Neural crest cell (in vitro differentiated cells): ENCODE measurements at places on chromosomes 16 and 17.

GRCh38 chr17:31329221-31329620 lies 7.8 kb upstream of the EVI2A start:
- no peak for DNase-seq
- H3K4me1 ChIP-seq: no peaks in the 10 kb centered on the region
- peaks cover 2% of the 10 kb centered on the region for H3K36me3 ChIP-seq
- H3K27me3 ChIP-seq: no peaks in the 10 kb centered on the region
- no peak overlapping the region for H3K4me3 ChIP-seq
- no peak overlapping the region for H3K27ac ChIP-seq

DNA sequence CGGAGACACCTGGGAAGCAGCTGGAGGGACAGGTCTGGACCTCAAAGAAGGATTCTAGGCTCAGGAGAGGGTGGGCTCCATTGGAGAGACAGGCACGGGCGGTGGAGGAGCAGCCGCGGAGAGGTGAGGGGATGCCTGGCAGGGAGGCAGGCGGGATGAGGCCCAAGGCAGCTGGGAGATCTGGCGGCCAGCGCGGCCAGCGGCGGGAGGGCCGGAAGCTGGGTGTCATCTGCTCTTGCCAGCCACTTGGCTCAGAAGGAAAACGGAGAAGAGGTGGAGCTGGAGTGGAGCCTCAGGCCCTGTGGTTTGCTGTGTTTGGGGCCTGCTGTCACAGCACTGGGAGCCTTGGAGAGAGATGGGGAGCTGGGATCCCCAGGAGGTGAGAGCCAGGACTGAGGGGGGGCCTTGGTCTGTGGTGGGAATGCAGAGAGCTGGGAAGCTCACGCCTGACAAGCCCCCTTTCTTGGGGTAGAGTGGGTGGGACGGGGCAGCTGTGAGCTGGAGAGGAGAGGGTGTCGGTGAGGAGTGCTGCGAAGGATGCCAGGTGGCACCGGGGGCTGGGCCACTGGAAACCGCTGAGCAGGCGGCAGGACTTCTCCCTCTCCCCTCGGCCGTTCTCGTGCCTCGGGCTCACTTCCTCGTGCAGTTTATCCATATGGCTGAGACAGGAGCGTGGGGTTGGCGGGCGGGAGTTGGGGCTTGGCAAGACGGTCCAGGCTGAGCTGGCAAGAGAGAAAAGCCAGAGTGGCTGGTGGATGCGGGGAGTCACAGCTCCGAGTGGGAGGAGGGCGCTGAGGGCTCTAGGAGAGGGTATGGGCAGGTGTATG lies 8.0 kb downstream of the TBC1D24 start:
- no peak for DNase-seq
- peaks cover 23% of the 10 kb centered on the region for H3K4me1 ChIP-seq
- H3K27ac ChIP-seq: no peak overlapping the region
- H3K36me3 ChIP-seq: no peaks in the 10 kb centered on the region
- H3K27me3 ChIP-seq: no peaks in the 10 kb centered on the region

DNA sequence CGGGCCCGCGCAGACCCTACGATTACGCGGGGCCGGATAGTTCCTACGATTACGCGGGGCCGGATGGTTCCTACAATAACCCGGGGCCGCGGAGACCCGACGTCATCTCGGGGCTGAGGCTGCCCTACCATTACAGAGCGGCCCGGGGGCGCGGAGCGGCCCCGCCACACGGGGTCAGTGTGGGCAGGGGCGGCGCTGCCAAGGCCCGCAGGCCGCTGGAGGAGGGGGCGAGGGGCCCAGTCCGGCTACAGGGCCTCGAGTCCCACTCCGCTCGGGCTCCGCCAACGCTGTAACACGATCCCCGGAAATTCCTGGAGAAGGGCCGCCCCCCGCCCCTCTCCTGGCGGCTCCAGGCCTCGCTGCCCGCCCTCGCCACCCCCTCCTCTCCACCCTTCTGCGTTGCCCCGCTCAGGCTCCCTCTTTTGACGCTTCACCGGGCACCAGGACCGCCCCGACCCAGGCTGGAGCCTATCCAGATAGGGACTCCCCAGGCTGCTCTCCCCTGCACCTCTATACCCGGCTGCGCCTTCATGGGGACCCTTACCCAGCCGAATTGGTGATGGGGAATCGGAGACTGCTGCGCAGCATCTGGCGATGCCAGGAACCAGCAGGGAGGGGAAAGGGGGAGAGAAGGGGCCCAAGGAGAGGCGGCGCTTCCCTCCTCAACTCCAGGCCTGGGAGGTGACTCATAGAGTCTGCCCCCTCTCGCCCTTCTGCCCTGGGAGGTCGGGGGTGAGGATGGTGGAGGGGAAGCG lies at the start of gene RAB34:
RAB34 (minus strand) TSS at position 291 of the 755 bp plus-strand sequence. CDS start 602 bp downstream, outside the sequence.
- H3K36me3 ChIP-seq: peaks cover 30% of the 10 kb centered on the region
- peak within 1 kb of the TSS; percentile 98 for H3K27ac ChIP-seq
- peaks cover 8% of the 10 kb centered on the region for H3K27me3 ChIP-seq
- DNase-seq: peak; percentile 73

- H3K36me3 ChIP-seq: no peaks in the 10 kb centered on the region
- H3K4me3 ChIP-seq: no peak overlapping the region
- no peak overlapping the region for H3K27ac ChIP-seq
- H3K27me3 ChIP-seq: no peaks in the 10 kb centered on the region
- no peak for DNase-seq
Measured at GRCh38 chr17:72135546-72136325, 14.9 kb downstream of the SOX9 start.

DNA sequence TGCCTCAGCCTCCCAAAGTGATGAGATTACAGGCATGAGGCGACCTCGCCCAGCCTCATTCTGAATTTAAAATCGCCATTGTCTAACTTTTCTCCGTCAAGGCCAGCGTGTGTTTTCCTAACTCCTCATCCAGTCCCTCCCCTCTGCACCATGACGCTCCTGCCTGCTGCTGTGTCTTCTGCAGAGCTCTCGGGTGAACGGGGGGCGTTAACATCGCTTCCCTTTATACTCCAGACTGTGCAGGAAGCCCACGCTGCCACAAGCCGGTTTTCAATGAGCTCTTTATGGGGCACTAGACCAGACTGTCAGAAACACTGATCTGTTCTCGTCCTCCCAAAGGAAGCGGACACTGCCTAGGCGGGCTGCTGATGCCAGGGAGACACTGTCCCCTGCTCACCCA lies 13.2 kb downstream of the AANAT start:
- peak overlapping the region; percentile 7 for H3K27ac ChIP-seq
- no peaks in the 10 kb centered on the region for H3K36me3 ChIP-seq
- peak; percentile 58 for DNase-seq
- H3K4me3 ChIP-seq: no peak overlapping the region
- H3K27me3 ChIP-seq: no peaks in the 10 kb centered on the region

GRCh38 chr16:677316-678190 lies 2.1 kb downstream of the RHBDL1 start:
- peaks cover 2% of the 10 kb centered on the region for H3K36me3 ChIP-seq
- no peak overlapping the region for H3K27ac ChIP-seq
- DNase-seq: no peak
- peaks cover 20% of the 10 kb centered on the region for H3K4me1 ChIP-seq
- H3K27me3 ChIP-seq: peaks cover 20% of the 10 kb centered on the region
- H3K4me3 ChIP-seq: no peak overlapping the region

- no peak for DNase-seq
- H3K27me3 ChIP-seq: peaks cover 94% of the 10 kb centered on the region
- peaks cover 24% of the 10 kb centered on the region for H3K4me1 ChIP-seq
- H3K27ac ChIP-seq: peak overlapping the region; percentile 10
Measured at GRCh38 chr16:3183445-3184139, 4.4 kb upstream of the OR1F1 start.

- no peaks in the 10 kb centered on the region for H3K27me3 ChIP-seq
- H3K4me3 ChIP-seq: no peak overlapping the region
- no peaks in the 10 kb centered on the region for H3K36me3 ChIP-seq
Measured at GRCh38 chr17:70498631-70499030, 329.3 kb downstream of the KCNJ2 start.

GRCh38 chr17:48745381-48746275 lies 17.1 kb upstream of the HOXB13 start:
- no peak overlapping the region for H3K27ac ChIP-seq
- no peak overlapping the region for H3K4me3 ChIP-seq
- no peaks in the 10 kb centered on the region for H3K4me1 ChIP-seq
- peaks cover 100% of the 10 kb centered on the region for H3K27me3 ChIP-seq
- no peak for DNase-seq

DNA sequence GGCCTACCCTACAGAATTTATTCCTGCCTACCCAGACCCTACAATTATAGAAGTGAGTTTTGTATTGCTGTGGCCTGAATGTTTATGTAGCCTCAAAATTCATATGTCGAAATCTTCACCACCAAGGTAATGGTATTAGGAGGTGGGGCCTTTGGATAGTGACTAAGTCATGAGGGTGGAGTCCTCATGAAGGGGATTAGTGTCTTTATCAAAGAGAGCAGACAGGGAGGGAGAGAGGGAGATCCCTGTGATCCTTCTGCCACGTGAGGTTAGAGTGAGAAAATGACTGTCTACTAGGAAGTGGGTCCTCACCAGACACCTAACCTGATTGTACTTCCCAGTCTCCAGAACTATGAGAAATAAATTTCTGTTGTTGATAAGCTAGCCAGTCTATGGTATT lies 981 bp upstream of the DUXB start:
- no peak overlapping the region for H3K4me3 ChIP-seq
- DNase-seq: no peak
- no peaks in the 10 kb centered on the region for H3K4me1 ChIP-seq
- no peaks in the 10 kb centered on the region for H3K36me3 ChIP-seq
- H3K27me3 ChIP-seq: no peaks in the 10 kb centered on the region

GRCh38 chr17:65092262-65092661 lies 35.7 kb upstream of the GNA13 start:
- no peak for DNase-seq
- H3K27ac ChIP-seq: no peak overlapping the region
- H3K27me3 ChIP-seq: peaks cover 55% of the 10 kb centered on the region

- H3K36me3 ChIP-seq: no peaks in the 10 kb centered on the region
- no peaks in the 10 kb centered on the region for H3K27me3 ChIP-seq
- no peak overlapping the region for H3K27ac ChIP-seq
- H3K4me3 ChIP-seq: no peak overlapping the region
Measured at GRCh38 chr16:78478267-78478861, 378.9 kb downstream of the WWOX start.

DNA sequence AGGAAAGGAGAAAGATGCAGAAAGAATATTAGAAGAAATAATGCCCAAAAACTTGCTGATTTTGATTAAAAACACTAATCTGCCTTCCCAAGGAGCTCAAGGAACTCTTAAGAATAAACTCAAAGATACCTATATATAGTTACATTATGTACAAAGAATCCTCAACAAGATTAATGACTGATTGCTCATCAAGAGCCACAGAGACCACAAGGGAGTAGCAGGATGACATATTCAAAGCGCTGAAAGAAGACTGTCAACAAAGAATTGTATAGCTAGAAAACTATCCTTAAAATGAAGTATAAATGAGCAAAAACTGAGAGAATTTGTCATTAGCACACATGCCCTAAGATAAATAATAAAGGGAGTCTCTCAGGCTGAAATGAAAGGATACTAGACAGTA lies 6.2 kb downstream of the LPCAT2 start:
- H3K36me3 ChIP-seq: peaks cover 49% of the 10 kb centered on the region
- no peak for DNase-seq
- H3K27ac ChIP-seq: no peak overlapping the region
- peaks cover 2% of the 10 kb centered on the region for H3K4me1 ChIP-seq
- H3K27me3 ChIP-seq: no peaks in the 10 kb centered on the region

GRCh38 chr17:78272914-78273258 lies 41.5 kb downstream of the TMEM235 start:
- H3K27me3 ChIP-seq: no peaks in the 10 kb centered on the region
- no peak overlapping the region for H3K27ac ChIP-seq
- no peak overlapping the region for H3K4me3 ChIP-seq
- DNase-seq: no peak
